ENCODE measurements at places on chromosomes 2 and 18.

DNA sequence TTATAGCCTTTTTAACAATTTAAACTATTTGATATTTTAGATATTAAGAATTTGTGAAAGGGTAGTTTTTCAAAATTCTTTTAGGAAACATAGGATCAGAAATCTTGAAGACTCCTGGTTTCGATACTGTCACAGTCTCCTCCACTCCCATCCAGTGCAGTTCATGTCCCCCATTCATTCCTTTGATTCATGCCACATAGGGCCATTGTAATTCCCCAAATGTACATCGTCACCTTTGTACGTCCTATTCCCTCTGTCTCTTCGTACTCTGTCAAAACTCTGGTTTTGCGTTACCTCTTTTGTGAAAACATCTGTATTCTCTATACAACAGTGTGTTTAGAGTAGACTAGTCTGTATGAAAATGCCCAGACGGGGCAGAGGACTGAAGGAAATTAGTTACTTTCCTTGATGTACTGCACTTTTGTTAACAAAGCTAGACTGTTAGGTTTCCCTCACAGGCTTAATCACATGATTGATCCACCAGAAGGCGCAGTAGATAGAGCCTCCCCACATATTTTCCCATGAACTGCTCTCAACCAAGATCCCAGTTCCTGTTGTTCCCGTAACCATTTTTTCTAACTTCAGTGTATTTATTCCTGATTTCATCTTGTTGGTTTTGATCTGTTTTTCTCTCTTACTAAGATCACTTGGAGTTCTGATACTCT is 2.5 kb downstream of the MRPL35 start:
- DNase-seq: no peak

GRCh38 chr18:58947136-58947732 is 82.6 kb downstream of the ZNF532 start:
- DNase-seq: no peak

DNA sequence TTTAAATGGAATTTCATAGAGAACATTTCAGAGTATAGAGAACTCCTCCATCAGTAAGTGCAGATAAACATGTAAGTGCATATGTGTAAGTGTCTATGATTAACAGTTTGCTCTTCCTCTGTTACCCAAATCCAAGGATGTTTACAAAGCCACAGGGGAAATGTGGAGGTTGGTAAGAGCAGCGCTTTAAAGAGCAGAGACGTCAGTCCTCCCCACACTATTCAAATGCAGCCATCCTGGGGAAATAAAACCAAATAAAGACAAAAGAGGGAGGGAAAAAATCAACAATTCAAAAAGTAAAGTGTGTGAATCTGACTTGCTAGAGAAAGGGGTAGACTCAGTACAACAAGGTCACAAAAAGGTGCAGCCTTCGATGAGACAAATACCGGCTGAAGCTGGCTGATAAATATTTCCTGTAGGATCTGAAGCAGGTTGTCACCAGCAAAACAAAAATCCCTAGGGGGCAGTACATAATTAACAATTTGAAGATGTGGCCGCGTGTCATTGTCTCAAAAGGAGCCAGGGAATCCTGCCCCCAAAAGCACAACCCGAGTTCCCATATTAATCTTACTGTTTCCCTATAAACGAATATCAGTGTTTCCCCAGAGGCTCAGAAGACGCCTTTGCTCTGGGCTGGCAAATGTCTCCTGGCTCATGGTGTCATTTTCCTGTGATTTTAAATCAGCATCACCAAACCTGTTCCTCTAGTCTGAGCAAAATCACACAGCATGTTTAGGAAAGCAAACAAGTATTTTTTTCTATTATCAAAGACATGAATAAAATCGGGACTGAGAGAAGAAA is 216.5 kb downstream of the CDCA7 start:
- no peak for DNase-seq

GRCh38 chr2:51028829-51029228 is 3.1 kb downstream of the NRXN1 start:
- DNase-seq: no peak

GRCh38 chr2:12579018-12579417 is 137.7 kb upstream of the TRIB2 start:
- no peak for DNase-seq

GRCh38 chr2:189829102-189829833 is 45.0 kb downstream of the PMS1 start:
- DNase-seq: no peak

GRCh38 chr2:69798909-69799526 is 30.4 kb upstream of the GMCL1 start:
- no peak for DNase-seq

DNA sequence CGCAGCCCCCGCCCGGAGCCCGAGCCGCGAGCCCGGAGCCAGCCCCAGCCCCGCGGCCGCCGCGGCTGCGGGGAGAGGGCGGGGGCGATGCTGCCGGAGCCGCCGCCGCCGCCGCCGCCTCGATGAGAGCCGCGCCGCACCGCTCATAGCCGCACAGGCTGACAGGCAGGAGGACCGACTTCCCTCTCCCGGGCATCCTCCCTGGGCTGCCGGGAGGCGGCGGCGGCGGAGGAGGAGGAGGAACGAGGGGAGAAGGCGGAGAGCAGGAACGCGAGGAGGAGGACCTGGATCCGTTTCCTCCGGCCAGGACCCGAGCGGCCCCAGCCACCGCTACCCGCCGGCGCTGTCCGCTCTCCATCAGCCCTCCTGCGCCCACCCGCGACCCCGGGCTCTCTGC is 370 bp downstream of the KLHL29 start:
- DNase-seq: no peak

DNA sequence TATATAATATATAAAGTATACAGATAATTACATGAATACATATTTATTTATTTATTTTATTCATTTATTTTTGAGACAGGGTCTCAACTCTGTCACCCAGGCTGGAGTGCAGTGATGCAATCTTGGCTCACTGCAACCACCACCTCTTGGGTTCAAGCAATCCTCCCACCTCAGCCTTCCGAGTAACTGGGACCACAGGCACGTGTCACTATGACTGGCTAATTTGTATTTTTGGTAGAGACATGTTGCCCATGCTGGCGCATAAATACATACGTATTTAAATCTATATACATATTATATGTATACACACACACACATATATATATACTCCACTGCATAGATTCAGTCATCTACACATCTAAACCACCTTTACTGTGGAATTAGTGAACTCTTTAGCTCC is 20.6 kb upstream of the NDUFV2 start:
- no peak for DNase-seq

GRCh38 chr2:9191041-9191481 is 15.6 kb upstream of the ASAP2 start:
- peak; percentile 52 for DNase-seq

GRCh38 chr2:156445296-156446220 is 9.4 kb downstream of the GPD2 start:
- no peak for DNase-seq

DNA sequence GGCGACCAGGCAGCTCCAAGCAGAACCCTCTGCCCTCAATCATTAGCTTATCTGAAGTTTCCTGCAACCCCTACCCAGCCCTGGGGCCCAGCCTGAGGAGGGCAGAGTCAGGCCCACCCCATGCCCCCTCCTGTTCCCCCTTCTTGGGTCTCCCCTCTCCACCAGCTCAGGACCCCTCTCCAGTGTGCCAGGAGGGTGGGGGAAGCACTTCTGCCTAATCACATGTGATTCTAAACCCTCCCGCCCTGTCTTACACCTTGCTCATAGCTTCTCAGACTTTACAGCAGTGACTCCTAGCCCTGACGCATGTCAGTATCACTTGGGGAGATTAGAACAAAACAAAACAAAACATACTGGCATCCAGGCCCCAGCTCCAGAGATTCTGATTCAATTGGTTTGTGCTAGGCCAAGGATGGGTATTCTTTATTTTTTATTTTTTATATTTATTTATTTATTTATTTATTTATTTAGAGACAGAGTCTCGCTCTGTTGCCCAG is 42.5 kb upstream of the ASAP2 start:
- no peak for DNase-seq

GRCh38 chr2:179274749-179275148 is 10.1 kb upstream of the SESTD1 start:
- DNase-seq: no peak

DNA sequence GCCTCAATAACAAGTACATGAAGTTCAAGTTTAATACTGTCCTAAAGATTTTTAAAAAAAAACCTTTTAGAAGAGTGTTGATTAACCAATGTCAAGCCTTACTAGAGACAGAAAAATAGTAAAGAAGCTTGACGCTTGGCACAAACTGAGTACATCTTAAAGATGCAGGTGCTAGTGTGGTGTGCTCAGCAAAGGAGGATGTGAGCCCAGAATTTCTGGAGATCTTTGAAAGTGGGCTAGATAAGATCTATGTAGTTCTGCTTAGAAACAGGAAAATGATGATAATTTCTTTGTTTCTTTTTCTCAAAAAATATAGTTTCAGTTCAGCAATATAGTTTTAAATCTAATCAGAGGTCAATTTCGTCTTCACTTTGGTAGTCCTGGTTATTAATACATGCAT is 118.3 kb upstream of the KLHL14 start:
- no peak for DNase-seq

DNA sequence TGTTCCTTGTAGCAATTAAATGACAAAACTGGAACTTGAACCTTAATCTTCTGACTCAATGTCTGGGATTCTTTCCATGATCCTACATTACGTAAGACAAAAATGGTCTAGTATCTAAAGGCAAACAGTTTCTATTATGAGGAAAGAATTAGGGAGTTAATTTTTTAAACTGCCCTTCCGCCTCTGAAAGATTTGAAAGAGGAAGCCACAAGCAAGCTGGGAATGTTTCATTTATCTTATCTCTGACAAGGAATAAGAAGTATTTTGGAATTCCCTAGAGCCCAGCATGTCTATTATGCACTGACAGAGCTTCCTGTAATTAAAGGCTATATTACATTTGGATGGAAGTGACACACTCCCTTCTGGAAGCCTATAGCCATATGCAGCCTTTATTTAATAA is 558.8 kb upstream of the CDH2 start:
- no peak for DNase-seq

GRCh38 chr18:79812052-79812451 is 14.3 kb downstream of the KCNG2 start:
- no peak for DNase-seq

DNA sequence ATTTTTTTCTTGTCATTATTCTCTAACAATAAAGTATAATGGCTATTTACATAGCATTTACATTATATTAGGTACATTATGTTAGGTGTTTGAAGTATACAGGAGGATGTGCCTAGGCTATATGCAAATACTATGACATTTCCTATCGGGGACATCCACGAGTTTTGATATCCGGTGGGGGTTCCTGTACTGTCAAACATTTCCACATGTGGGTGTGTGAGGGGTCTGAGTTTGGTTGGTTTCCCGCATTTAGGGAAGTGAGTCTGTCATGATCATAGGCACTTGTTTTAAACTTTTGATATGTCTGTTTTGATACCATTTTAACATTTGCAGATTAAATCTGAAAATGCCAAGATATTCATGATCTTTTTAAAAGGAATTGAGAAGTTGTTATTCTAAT is 76.0 kb downstream of the CEP192 start:
- DNase-seq: no peak

DNA sequence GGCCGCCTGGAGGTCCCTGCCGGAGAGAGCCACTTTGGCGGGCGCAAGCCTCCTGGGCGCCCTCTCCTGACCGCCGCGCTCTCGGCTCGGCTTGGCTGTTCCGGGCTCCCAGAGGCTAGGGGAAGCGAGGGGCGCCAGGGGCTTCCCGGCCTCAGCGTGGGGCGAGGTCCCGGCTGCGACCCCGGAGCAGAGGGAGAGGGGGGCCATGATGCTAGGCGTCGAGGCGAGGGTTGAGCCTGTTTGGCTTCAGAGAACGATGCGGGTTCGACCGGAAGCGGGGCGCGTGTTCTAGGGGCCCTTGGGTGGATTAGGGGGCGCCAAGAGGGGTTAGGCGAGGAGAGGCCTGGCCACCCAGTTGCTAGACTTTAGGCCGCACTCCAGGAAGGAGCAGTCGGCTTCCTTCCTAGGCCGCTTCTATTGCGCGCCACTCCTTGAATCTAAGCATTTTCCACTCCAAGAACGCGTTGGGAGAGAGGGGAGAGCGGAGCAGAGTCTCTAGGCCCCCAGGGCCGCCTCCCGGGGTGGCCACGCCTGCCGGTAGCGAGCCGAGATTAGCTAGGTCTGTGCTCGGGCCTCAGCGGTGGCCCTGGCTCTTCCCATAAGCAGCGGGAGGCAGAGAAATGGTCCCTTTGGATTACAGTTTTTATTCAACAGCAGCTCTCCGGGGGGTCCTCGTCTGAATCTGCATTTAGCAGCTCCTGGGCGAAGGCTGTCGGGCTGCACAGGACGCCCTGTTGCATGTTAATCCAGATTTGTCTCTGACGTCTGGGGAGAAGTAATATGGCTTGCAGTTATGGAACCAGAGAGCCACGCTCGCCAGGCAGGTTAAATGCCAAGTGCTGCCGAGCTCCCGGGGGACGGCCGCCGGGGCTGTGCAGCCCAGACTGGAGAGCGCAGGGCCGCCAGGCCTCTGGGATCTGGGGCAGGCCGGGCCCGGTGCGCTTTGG is 11.3 kb downstream of the MEIS1 start:
- no peak for DNase-seq

DNA sequence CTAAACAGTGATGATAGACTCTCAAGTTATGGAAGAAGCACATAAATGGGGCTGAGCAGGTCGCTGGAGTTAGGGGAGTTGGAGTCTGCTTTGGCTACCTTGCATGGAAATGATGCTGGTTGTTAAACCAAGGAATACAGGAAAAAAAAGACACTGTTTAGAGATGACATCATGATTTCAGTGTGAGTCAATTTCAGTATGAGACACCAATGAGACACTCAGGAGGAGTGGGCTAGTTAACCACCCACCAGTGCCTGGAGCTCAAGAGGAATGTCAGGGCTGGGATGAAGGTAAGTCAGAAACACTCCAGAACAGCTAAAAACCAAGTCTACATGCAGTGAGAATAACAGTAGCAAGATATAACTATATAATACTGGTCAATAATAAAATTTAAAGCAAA is 303.6 kb downstream of the SOX11 start:
- no peak for DNase-seq

DNA sequence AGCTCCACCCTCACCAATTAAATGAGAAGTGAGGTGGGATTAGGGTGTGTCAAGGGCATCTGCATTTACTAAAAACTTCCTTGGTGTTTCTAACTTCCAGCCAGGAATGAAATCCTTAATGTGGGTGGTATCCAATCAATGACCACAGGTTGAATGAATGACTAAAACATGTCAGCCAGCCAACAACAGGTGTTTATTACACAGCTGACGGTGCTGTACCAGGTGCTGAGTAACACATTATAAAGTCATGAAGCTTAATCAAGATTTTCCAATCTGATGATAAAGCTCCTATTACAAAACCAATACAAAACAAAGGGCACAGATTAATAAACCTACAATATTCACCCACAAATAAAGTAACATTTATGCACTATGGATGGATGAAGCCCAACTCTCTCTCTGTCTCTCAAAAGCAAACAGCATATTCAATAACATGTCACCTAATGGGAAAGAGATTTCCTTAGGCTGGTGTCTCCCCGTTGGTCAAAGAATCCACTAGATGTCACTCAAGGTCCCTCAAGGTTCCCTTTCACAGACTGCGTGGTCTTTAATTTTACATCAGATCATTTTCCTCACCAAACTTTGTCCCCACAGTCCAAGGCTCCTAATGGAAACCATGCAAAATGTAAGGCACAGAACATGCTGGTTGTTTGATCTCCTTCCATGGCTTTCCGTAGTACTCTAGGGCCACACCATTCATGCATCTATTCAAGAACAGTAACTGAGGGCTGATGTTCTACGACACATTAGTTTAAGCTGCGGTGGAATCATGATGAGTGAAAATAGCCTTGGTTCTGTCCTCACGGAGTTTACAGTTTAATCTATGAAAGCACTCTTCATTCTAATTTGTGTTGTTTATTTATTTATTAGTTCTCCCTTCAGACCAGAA is 6.4 kb upstream of the PTPN4 start:
- no peak for DNase-seq

All from dorsolateral prefrontal cortex (tissue), 122 donors.